ENCODE measurements at places on chromosomes 2 and 18. TPM values are rescaled to one million over a fixed set of nuclear protein-coding genes. Genes with fewer than 3 reads are reported as not detected.

LONRF2 gene
- not detected for total RNA-seq

CYP27A1 gene
- 0.56 TPM for total RNA-seq

TNP1 gene
- not detected for total RNA-seq

OSBPL6 gene
- 1.6 TPM for total RNA-seq

MYL12A gene
- 452 TPM for total RNA-seq

TMEM182 gene
- total RNA-seq, result 2.5 TPM

LTBP1 gene
- 45.5 TPM for total RNA-seq

CHN1 gene
- total RNA-seq, result 4.4 TPM

Measured in airway epithelial cell (primary cell).